ENCODE measurements at places on chromosomes 3 and 15.

DNA sequence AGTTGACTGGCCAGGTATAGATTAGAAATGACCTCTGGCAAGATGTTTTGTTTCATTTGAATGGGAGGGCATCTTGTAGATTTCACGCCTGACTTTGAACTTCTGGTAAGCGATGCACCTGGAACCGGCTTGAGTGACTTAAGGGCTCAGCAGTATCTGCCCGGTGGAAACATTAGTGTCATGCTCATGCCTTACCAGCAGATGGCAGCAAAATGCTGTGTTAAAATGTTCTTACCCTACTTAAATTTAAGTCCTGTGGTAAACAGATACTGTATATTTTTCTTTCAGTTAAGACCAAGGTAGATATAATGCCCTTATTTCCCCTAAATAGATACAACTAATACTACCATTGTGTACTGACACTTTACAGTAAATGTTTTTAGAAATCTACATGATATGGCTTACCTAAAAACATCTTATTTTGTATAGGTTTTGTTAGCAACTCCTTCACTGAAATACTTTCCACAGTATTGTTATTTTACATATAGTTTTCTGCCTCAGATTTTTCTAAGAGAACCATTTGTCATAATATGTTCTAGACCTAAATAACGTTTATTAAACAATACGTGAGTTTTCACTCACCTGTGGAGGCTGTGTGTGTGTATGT is 25.5 kb downstream of the ASB7 start:
- peak; percentile 48 for DNase-seq

DNA sequence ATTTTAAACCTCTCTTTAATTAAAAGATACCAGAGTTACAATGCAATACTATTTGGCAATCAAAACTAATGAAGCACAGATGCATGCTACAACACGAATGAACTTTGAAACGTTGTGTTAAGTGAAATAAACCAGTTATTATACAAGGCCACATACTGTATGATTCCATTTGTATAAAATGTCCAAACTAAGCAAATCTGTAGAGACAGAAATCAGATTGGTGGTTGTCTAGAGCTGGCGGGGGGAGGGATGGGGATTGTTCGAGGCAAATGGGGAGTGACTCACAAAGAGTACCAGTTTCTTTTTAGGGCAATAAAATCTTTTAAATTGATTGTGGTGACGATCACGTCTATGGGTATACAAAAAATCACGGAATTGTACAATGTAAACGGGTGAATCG is 677.0 kb downstream of the NTRK3 start:
- peak; percentile 75 for DNase-seq

- DNase-seq: no peak
Observed at GRCh38 chr3:143998266-143998665, 26.6 kb downstream of the DIPK2A start.

- no peak for DNase-seq
Observed at GRCh38 chr15:68311859-68312557, 34.5 kb downstream of the FEM1B start.

DNA sequence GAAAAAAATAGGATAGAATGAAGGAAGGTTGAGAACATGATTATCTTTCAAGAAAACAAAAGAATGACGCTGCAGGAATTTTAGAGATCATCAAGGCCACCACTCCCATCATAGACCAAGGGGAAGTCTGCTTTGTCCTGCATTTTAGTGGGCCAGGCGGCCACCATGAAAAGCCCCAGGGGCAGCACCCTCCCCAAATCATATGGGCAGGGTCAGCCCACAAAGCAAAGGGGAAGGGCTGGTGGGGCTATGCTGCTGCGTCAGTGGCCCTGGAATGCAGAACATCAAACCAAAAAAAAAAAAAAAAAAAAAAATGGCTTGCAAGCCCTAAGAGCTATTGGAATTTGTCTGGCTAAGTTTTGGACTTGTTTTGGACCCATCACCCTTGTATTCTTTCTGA is 620.8 kb downstream of the ROBO2 start:
- no peak for DNase-seq

GRCh38 chr15:101053261-101053660 is 134.1 kb downstream of the LRRK1 start:
- no peak for DNase-seq

GRCh38 chr3:142216321-142216720 is 9.1 kb downstream of the GK5 start:
- no peak for DNase-seq

DNA sequence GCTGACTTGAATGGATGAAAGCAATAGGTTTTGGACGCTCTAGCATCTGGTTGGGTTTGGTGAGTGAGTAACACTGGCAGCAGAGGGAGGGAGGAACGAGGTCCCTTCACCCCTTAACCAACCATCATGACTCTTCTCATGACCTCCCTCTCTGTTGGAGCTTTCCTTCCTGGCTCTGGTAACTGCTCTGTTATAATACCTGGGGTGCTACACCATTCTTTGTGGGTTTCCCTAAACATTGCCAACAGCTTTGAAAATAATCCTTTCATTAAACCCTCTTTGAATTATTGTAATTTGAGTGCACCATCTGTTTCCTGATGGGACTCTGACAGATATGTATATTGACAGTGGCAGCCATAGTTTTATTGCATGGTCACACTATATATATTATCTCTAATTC is 146.2 kb upstream of the PTPRG start:
- no peak for DNase-seq

DNA sequence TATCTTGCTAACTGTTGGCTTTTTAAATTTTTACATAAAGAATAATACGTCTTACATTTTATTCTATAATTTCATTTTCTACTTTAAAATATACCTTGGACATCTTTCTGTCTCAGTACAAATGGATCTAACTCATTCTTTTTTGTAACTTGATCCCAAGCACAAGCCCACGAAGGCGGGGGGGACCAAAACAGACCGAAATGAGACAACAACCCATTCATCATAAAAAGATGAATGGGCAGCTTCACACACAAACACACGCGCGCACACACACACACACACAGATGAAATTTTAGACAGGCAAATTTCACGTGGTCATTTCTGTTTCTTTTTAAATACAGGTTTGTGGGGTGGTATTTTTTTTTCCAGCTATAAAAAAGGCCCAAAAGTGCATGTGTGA is 271.3 kb upstream of the TOPAZ1 start:
- DNase-seq: no peak

- DNase-seq: no peak
Observed at GRCh38 chr3:128404276-128405068, 62.2 kb downstream of the DNAJB8 start.

DNA sequence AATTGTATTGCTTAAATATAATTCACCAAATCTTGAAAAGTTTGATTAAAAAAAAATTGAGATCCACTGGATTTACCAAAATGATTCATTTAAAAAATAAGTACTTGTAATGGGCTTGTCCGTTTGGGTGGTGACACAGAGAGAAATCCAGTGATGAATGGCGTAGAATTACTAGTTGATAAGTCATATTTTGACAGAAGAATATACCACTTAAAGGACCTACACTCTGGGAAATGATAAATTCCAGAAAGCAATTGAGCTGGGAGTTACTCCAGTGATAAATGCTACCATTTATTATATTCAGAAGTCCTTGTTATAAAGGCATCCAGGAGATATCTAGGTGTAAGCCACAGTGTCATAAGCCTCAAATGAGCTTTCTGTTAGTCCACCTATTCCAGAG is 141.8 kb upstream of the CFAP20DC start:
- DNase-seq: no peak

DNA sequence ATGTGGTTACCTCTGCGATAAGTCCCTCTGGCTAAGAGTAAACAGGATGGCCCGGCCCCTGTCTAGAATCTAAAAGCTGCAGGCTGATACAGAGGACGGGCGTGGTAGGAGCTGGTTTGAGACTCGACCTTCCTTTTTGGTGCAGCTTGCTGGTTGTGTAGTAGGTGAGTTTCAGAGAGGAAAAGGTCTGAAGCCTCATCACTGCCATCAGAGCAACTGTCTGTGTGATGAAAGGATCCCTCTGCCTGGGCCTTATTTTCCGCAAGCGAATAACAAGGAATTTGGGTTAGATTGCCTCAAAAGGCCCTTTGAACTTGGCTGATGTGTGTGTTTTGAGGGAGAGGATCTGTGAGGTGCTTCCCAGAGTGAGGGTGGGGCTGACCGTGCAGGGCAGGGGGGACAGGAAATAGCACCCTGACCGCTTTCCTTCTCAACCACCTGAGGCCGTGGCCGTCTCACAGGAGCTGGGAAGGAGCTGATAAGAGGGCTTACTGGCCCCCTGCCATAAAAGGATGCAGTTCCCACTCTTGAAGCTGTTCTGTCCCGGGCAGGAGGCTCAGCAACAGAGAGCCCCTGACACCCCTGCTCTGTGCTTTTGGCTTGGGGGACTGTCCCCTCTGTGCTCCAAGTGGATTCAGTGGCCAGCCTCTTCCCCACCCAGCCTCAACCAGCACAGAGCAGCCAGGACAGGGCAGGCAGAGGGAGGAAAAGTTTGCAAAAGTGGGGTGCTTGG is 45.6 kb upstream of the TFRC start:
- no peak for DNase-seq

- DNase-seq: no peak
Observed at GRCh38 chr15:77416954-77417353, 3.0 kb downstream of the PEAK1 start.

DNA sequence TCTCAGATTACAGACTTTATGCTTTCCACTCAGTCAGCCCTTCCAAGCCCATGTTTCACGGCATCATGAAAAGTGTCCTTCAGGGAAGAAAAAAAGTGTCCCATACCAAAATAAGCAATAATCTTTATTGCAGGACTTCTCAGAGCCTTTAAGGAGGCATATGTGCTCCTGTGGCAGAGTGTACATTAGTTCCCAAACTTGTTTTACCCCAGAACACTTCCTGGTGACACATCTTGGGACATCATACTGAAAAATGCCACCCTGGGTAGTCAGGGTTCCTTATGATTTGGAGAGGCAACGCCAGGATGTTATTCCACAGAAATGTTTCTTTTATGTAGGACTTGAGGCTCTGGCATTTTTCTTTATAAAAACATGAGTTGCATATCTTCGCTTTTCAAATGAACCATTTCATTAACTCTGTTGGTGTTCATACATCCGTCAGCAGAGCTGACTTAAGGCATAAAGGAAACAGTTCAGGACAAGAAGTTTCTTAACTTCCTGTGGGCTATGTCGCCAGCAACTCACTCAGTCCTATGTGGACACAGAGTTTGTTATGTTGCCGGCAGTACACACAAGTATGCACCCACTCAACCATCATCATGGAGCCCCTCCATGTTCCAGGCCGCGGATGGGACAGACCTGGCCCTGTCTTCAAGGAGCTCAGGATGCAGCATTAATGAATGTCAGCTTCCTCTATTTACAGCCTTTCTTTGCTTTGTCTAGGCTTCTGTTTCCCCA is 63.8 kb downstream of the CASR start:
- no peak for DNase-seq

- no peak for DNase-seq
Observed at GRCh38 chr15:92848852-92849598, 51.1 kb upstream of the CHD2 start.

DNA sequence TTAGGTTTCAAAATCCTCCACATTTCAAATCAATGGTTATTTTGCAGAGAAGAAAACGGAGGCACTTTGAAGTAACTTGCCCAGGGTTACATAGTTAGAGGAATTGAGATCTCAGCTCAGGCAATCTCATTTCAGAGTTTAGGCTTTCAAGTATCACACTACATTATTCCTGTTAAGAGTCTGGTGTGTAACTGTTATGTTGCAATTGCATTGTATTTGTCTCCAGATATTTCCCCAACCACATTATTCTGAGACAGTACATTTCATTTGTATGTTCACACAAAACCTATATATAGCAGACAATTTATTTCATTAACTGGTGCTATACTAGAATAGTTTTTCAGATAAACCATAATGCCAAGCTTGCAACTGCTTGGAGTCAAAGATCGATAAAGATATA is 154.2 kb upstream of the TSPAN3 start:
- no peak for DNase-seq

GRCh38 chr3:71607364-71607763 is 23.8 kb upstream of the FOXP1 start:
- DNase-seq: no peak

GRCh38 chr3:35296533-35296932 is 342.8 kb upstream of the ARPP21 start:
- no peak for DNase-seq

- no peak for DNase-seq
Observed at GRCh38 chr15:95603802-95604201, 726.7 kb upstream of the NR2F2 start.

DNA sequence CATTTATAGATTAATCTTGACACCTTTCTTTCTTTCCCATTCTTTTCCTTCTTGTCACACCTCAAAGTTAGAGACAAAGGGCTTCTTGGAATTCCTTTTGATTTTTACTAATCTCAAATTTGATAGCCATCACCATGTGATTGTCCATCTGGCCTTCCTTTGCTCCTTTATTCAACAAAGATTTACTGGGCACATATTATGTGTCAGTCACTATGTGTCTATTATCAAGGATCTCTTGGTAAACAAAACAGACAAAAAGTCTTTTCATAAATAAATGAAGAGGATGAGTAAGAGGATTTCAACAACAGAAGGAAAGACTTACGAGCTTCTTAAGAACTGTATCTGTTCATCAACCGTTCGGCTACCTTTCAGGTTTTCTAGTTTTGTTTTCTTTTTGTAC is 56.5 kb downstream of the SAMMSON start:
- no peak for DNase-seq

DNA sequence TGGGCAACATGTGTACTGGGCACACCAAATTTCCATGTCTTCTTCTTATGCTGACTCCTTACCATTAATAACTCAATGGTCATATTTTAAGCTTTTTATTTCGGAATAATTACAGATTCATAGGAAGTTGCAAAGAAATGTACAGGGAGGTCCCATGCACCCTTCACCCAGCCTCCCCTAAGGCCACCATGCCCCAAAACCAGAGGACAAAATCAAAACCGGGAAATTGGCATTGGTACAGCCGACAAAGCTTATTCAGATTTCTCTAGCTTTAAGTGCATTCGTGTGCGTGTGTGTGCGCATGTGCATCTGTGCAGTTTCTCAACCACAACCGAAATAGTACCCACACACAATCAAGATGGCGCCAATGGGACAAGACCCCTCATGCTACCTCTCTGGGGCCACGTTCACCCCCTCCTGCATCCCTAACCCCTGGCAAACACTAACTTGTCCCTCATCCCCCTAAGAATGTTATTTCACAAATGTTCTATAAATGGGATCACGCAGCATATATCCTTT is 23.4 kb downstream of the ATP10A start:
- no peak for DNase-seq

Data from epithelial cell of prostate (primary cell).